NCI-H146 (cell line): ENCODE measurements at places on chromosomes 3 and 15.

DNA sequence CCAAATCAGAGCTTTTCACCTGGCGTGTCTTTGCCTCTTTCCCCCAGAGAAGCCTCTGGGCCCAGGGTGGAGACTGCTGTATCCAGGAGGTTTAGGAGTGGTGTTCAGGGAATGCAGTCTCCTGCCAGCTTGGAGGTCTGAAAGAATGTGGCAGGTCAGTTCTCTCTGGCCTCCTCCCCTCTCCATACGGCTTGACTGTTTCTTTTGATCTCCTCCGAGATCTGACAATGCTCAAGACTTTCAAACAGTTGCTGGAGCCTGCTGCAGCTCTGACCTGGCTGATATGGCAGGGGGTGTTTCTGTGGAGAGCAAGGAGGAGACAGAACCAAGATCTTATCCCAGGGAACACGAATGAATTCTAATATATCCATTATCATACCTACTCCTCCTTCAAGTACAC is 24.7 kb upstream of the TM4SF4 start:
- no peak for DNase-seq

DNA sequence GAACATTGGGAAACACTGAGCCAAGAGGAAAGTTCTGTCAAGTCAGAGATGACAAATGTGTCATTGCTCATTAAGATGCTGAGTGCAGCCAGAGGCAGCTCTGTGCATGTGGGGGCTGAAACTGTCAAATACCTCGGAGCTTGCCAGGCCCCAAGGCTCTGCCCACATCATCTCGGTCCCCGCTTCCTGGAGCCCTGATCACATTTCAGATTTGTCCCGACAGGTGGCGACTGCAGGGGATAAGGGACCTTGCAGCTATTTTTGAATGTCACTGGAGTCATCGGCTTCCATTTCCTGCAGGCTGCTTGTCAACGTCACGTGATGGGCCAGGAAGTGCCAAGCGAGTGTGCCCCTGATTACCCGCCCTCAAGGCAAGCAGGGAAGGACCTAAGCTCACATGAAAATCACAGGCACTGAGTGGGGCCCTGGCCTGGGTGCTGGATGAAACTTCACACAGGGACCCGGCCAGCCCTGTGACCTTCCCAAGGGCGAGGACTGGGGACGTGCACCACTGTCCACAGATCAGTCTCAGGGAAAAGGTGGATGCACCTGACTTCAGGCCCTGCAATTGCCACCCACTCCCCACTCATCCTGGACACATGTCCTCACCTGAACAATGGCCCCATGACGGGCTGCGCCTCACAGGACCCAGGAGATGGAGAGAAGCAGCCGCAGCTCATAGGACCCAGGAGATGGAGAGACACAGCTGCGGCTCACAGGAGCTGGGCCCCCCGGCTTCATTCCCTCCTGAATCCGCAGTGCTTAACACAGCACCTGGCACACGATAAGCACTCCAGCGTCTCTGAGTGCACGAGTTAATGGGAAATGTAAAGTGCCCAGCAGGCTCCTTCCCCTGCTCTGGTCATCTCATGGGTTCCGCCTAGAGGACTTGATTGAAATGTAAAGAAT is 73.4 kb downstream of the NUP210 start:
- DNase-seq: no peak

- no peak for DNase-seq
Observed at GRCh38 chr3:40771112-40771511, 246.4 kb downstream of the ZNF621 start.

DNA sequence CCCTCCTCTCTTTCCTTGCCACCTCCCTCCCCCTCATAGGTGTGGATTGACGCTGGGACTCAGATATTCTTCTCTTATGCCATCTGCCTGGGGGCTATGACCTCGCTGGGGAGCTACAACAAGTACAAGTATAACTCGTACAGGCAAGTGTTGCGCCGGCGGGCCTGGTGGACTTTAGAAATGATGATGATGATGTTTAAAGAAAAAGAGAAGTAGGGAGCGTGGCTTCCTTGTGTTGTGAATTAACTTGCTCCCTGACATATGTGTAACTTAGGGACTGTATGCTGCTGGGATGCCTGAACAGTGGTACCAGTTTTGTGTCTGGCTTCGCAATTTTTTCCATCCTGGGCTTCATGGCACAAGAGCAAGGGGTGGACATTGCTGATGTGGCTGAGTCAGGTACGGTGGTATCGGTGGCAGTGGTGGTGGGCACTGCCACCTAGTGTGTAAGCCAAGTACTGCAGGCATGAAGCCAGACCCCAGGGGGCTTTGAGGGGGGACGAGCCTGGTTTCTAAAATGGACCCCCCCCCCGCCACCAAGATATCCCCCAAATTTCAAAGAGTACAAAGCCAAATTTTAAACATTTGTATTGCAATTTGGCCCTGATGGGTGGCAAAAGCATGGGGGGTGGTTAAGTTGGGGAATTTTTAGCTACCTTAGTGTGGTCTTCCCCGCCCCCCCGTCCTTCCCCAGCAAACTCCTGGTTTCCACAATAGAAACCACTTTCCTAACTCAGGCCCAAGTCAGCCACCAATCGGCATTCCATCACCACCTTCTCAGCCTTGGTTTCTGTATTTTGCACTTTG is 65.6 kb downstream of the SLC6A6 start:
- peak; percentile 34 for DNase-seq

GRCh38 chr15:89654847-89655805 is at the start of gene KIF7:
TSS of gene KIF7 (minus strand) at chr15:89655467. CDS start at chr15:89652930, 2,537 bp downstream.
- peak; percentile 41 for DNase-seq

GRCh38 chr3:176579711-176580185 is 617.5 kb downstream of the TBL1XR1 start:
- no peak for DNase-seq

DNA sequence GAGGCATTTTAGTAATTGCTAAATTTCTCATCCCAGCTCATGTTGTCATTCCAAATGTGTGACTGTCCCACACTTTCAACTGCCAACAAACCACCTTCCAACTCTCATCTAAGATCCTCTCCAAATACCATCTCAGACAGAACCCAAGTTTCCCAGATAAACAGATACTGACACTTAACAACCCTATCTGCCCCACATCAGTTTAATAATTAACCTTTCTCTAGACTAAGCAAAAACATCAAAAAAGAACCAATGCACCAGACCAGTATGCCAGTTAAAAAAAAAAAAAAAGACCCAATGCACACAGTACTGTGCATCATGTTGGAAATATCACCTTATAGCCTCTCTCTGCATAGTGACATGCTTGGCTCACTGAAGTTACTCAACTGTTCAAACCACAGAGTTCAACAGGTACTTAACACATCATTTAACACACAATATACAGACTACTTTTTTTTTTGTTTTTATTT is 5.5 kb downstream of the SFMBT1 start:
- no peak for DNase-seq

DNA sequence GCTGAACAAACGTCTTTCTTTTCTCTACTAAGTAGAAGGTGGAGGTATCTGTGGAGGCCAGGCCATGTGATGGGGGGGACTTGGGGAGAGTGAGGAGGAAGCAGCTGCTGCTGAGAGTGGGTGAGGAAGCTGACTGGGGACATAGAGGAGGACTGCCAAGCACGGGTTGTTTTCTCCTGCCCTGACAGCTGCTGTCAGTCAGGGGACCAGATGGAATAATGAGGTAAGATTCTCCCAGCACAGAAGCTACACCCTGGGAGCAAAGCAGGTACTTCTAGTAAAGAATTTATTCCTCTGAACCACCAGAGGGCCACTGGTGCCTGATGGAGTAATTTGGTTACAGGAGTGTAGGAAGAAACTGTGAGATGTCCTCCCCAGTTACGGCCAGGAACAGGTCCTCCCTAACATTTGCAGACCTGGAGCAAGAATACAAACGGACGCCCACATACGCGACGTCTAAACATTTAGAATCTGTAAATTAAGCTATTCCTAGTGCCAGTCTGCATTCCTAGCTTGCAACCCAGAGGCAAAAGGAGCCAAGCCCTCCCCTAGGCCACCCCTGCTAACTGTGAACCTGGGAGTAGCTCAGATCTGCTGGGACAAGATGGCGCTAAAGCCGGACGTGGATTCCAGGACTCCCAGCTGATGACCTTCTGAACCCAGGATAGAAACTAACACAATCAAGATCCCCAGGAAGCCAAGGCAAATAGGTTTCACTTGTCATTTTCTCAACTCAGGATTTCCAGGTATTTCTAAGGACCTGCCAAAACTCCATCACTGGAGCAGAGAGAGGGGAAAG is 14.8 kb downstream of the CRYGS start:
- DNase-seq: no peak

GRCh38 chr15:27828746-27829145 is 270.4 kb downstream of the OCA2 start:
- DNase-seq: no peak

- no peak for DNase-seq
Observed at GRCh38 chr15:99473981-99474906, 91.5 kb upstream of the MEF2A start.

- no peak for DNase-seq
Observed at GRCh38 chr15:34642247-34642646, 58.8 kb upstream of the GOLGA8B start.

- no peak for DNase-seq
Observed at GRCh38 chr15:56960116-56960515, 41.7 kb downstream of the TCF12 start.

GRCh38 chr3:11727207-11727606 is 83.5 kb upstream of the VGLL4 start:
- no peak for DNase-seq

DNA sequence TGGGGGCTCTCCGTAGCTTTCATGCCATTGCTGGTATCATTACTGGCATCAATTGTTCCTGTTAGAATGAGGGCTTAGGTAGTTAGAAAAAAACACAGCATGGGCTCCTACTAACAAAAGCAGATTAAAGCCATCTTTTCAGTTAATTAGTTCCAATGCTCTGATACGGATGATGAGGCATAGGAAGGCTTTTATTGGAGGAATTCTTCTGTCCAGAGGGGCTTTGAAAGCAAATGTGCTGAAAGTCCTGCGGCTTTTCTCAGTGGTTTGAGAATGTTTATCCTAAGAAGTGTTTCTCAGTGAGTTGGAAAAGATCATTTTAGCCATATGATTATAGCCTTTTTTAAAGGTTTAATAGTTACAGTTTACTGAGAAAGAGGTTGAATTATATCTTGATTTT is 198.5 kb downstream of the THSD4 start:
- peak; percentile 60 for DNase-seq

- no peak for DNase-seq
Observed at GRCh38 chr3:74546426-74546825, 68.0 kb downstream of the CNTN3 start.

DNA sequence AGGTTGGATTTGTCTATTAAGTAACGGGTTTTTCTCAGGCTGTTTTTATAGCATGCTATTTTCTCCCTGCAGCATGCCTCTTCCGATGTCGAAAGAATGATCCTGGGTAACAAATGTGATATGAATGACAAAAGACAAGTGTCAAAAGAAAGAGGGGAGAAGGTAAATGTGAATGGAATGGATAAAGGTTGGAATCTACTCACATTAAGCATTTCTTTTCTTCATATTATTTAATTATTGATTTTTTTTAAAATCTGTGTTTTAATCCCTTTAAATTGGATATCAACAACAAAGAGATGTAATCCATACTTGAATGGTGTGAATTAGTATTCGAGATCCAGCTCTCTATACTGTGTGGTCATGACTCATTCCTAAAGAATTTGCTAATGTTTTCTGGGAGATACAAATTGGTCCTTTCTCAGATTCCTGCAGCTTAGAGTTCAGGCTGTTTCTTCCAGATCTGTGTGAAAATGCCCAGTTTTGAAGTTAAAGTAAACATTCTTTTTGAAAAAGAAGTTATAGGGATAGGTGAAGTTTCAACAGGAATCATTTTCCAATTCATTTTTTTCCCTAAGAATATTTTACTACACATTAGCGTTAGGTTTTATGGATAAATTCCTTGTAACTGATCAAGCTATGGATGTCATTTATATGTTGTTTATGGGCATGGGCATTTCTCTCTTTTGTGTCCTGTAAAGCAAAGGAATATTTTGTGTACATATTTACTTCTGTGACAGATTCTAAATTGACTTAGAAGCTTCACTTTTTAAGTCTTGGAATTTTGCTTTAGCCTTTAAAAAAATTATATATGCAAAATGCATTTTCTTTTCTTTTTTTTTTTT is 20.8 kb upstream of the APH1B start:
- no peak for DNase-seq

- DNase-seq: no peak
Observed at GRCh38 chr3:37899101-37899707, 37.5 kb downstream of the CTDSPL start.

DNA sequence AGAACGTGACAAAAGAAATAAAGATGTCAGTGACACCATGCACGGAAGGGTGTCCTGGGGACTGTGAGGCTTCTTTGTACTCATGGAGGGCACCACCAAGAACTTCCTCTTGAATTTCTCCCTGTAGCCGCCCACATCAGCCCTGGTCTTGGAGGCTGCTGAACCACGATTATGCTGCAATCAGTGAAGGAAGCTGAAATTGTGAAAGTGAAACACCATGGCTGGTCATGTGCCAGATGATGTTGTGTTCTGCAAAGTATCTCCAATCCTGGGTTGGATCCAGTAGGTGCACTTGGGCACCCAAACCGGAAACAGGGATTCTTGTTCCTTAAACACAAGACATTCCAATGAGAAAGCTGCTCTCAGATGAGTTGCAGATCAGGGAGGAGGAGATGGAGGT is 104.4 kb upstream of the GOLGA6L6 start:
- no peak for DNase-seq

DNA sequence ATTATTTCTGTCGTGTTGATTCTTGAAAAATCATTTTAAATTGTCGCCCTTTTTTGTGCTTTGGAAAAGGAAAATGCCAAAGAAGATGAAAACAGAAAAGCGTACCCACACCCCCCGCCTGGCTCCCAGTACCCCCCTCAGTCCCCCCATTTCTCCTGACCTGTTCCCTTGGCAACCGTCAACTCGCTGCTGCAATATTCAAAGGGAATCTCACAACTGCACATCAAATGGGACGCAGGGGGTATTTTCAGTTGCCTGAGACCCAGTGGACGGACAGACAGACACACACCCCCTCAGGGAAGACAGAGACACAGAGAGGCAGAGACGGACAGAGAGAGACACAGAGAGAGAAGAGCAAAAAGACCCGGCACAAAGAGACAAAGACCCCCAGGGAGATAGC is 83.5 kb upstream of the PRR20G start:
- no peak for DNase-seq

- DNase-seq: no peak
Observed at GRCh38 chr3:159978353-159978752, 10.3 kb upstream of the IL12A start.

DNA sequence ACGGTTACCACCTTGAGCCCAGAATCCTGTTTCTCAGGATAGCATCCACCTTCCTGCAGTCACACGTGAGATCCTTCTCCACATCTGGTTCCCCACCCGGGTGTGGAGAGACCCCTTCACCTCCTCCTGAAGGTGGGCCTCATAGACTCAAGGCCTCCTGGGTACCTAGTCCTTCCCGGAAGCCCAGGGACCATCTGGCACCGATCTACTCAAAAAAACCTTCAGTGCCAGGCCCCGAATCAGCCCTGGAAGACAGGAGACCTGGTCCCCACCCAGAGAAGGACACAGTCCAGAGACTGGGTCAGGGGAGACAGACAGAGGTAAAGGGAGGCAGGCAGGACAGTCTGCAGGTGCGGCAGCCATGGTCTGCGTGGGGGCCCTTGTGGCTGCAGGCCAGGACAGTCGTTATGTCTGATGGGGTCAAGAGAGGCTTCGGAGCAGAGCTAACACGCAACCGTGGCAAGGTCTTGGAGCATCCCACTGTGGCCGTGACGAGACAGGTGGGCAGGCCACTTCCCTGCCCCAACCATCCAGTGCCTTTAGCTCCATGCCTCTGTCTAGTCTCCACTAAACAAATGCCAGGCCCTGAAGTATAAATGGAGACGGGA is 112.2 kb upstream of the ABHD17C start:
- DNase-seq: no peak
